ENCODE measurements at places on chromosomes 6 and 20.

DNA sequence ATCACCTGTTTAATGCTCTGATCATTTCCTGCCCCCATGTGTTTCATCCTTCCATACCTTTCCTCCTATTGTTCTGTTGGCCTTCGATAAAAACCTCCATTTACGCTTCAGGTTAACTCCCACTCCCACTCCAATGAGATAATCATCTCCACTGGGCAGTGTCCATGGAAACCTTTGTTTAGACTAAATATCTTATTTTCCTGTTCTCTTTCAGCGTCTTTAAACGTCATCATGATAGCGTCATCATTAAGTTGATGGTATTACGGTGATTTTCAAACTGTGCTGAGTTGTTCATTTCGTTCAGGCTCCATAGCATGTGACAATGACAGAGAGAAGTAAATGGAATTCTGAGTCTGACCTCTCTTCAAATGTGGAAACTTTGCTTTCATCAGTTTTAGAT, 970.5 kb upstream of the SLC35B3 start:
- ATAC-seq, result no peak

DNA sequence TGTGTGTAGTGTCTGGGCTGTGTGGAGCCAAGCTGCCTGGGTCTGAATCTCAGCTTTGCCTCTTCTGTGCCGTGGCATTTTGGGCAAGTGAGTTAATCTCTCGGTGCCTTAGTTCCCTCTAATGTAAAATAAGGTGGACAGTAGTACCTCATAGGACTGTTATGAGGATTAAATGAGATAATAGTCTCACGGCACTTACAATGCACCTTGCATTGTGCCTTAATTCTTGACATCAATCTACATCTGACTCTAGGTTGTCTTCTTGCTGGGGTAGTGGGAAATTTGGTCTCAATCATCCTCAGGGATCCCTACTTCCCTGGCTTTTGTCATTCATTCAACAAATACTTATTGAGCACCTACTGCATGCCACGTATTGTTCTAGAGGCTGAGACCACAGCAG, 70.7 kb upstream of the ZNFX1 start:
- ATAC-seq, result no peak

DNA sequence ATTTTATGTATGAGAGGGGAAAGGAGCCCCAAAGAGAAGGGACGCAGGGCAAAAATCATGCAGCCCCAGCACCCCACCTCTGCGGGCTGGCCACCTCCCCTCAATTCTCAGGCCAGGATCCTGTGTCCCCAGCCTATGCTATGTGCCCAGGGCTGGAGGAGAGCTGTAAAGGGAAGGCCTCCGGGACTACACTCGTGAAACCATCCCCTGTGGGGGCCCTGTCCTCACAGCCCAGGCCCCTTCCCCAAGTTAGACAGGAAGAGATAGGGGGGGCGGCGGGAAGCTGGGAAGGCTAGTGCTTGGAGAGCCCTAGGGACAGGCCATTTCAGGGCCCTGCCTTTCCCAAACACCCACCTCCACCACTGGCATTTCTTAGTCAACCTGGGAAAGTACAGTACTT, 1.4 kb upstream of the COL11A2 start:
- no peak for ATAC-seq

- ATAC-seq, result no peak
Observed at GRCh38 chr20:46323557-46323956, 15.3 kb upstream of the CDH22 start.

GRCh38 chr20:57678340-57678739, 31.5 kb downstream of the PMEPA1 start:
- no peak for ATAC-seq

GRCh38 chr6:67563671-67564070, 1071.4 kb upstream of the ADGRB3 start:
- ATAC-seq, result no peak

DNA sequence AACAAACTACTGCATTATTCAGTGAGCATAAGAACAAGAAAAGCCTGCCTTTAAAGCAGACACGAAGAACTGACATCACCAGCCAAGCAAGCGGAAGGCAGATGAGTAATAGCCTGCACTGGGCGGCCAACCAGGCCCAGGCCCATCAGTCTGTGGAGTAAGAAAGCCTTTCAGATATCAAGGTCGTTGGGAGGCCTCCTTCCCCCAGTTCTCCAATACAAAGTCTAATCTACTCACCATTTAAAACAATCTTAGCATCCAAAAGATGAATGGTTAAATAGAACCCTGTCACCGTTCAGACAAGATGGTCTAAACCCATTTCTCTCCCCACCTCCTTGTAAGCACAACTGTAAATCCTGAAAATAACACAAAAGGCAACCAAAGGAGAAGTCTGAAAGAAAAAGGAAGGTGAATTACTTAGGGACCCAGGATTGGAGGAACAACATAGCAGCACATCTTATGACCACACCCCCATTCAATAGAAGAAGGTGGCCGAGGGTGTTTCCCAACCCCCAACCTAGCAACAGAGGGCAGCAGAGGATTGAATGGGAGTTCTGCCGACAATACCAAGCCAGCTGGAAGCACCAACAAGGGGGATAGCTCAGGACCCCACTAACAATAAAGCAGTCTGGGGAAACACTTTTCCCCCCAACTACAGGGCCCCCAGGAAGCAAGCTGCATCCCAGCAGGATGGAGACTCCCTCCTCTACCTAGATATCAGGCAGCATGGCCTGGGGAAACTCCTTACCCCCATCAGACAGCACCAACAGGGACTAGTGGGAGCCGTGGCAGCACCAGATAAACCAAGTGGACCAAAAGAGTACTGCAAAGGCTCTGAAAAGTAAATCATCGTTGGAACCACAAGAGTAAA, 67.9 kb downstream of the ZHX3 start:
- peak; percentile 89 for ATAC-seq

DNA sequence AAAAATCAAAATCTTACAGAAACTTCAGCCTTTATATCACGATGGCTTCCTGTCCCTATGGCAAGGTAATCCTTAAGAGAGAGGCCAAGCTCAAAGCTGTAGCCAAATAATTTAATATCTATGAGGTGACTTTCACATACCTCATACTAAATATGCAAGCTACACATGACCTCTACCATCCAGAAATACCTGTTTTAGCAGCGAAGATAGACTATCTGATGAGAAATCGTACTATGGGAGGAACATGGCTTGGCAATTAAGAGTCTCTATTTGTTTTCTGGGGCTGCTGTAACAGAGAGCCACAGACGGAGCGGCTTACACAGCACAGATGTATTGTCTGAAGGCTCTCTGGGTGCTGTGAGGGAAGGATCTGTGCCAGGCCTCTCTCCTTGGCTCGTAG, 31.0 kb upstream of the SALL4 start:
- no peak for ATAC-seq

GRCh38 chr6:21151119-21151518, 442.4 kb upstream of the SOX4 start:
- no peak for ATAC-seq

DNA sequence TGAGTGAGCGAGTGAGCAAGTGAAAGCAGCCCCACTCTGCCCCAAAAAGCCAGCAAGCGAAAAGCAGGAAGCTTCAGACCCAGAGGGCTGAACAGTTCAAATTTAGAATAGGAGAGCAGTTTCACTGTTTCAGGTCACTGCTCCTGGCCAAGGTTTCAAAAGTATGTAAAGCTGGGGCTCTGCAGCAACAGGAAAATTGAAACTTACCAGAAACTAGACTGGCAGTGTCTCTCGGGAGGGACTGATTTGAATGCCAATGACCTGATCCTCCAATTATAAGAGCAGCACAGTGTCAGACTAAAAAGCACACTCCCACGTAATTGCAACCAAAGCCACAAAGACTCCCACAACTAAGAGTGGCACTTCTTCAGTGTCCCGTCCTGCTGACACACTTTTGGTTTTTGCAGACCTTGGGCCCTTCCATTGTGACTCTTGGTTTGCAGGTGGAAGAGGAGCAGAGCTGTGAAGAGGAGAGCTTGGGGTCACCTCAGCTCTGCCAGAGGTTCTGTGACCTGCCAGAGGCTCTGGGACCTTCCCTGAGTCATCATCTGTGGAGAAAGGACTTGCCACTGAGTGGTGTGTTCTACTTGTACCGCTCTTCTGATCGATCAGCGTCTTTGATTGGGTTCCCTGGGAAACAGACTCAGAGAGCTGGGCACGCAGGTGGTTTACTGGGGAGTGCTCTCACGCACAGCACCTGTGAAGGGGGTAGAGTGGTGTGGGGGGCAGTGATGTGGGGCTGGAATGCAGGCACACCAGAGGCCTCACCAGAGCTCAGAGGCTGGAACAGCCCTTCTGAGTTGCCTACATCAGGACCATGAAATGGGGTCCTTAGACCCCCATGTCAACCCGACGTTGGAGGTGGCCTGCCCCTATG, 52.7 kb upstream of the PTGIS start:
- peak; percentile 93 for ATAC-seq

DNA sequence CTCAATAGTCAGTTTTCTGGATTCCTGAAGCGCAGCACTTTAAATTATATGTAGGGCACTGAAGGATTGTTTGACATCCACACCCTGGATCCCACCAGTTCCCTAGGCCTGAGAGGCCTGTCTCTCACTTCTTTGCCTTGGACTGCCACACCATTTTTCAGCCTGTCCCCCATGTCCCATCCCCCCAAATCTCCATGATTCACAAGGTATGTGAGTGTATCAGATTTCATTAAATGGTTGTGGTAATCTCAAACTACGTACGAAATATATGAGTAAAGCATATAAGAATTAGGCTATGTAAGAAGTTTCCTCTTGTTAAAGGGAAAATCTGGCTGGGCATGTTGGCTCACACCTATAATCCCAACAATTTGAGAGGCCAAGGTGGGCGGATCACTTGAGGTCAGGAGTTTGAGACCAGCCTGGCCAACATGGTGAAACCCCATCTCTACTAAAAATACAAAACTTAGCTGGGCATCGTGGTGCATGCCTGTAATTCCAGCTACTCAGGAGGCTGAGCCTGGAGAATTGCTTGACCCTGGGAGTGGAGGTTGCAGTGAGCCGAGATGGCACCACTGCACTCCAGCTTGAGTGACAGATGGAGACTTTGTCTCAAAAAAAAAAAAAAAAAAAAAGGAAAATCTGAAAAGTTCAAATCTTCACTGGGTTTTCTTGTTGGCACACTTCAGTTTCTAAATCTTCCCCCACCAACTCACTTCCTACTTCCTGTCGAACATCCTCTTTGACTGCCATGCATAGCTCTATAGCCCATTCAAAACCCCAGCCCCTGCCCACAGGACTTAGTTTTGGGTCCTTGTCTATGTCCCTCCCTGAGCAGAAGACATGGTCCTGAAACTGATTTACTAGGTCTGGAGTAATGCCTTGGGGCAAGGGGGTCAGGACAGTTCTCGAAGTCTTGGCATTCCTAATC, 97.3 kb upstream of the SHLD1 start:
- ATAC-seq, result peak; percentile 52

DNA sequence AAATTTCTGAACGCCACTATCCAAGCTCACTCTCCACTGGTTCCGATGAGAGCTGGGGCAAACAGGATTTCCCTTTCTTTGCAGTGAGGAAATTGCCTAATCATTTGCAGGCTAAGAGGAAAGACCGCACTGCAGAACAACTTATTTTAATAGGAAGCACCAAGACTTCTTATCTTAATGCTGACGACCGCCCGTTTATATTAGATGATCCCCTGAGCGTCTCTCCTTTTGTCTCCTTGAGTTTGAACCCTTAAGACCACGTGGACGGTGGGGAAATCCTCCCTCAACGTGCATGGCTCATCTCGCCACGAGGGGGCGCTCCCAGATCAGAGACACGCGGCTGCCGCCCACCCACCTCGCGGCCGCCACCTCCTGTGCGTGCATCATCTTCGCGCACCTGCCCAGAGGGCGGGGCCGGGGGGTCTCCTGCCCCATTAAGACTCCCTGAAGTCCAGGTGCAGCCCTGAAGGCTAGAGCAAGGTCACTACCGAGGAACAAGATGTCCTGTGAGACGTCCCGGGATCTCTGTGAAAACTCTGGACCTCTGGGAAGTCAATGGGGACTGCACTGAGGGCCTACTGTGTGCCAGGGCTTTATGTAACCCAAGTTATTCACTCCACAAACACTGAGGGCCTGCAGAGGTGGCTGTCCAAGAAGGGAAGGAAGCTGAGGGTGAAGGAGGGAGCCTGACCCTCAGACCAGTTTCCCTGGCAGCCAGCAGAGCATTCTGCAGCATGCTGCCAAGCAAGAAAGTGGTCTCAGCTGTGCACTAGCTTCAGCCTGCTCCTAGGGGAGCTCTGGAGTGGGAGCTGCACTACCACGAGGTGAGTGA, 28.1 kb downstream of the PDYN start:
- ATAC-seq, result peak; percentile 88

- ATAC-seq, result no peak
Observed at GRCh38 chr20:49675368-49676151, 38.1 kb downstream of the B4GALT5 start.

DNA sequence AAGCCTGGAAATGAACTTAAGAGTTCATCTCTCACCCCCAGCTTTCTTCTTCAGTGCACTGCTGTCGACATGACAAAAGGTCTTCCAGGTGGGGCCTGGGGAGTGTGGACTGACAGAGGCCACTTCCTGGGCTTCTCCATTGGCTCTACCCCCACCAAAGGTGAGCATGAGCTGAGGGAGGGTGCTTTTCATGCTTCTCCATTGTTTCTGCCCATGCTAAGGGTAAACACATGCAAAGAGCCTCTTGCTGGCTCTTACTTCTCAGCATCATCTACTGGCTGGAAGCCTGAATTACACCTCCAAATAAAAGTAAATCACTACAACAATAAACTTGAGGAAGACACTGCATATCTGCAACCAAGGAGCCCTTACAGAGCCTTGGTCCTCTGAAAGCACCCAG, 227.2 kb downstream of the EPM2A start:
- ATAC-seq, result no peak

- ATAC-seq, result no peak
Observed at GRCh38 chr20:51281521-51281920, 258.6 kb upstream of the KCNG1 start.

GRCh38 chr20:46060301-46060881, 29.4 kb downstream of the NCOA5 start:
- ATAC-seq, result peak; percentile 78

DNA sequence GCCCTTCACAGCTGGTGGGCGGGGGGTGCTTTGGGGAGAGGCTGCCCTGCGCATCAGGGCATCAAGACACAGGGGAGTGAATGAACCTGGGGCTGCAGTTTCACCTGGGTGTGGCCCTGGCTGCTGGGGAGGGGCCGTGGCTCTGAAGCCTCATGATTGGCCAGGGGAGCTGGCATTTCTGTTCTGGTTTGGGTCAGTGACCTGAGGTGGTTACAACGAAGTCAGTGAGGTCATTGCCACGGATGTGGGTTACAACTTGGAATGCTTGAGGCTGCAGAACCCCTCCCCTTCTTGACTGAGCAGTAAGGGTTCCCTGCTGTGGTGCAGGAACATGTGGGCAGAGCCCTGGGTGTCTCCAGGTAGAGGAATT, 3.0 kb downstream of the TCEA2 start:
- ATAC-seq, result peak; percentile 75

- ATAC-seq, result no peak
Observed at GRCh38 chr20:49515586-49515985, 33.1 kb upstream of the KCNB1 start.

DNA sequence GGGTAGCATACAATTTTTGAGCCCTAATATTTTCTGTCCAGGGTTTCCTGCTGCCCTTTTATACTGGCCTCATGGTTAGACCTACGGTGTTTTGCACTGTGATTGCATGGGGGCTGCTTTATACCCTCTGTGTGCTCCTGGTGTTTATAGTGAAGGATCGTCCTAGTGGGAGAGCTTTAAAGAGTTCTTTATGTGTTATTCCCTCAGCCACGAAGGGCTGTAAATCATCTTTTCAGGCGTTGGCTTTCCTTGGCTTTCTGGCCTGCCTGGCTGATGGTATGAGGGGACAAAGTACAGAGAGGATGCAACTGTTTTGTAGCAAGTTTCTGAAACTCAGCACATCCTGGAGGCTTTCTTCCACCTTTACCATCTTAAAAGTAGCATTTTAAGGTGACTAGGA, 464.3 kb downstream of the EPM2A start:
- no peak for ATAC-seq

GRCh38 chr6:46642928-46643751, 9.5 kb downstream of the CYP39A1 start:
- ATAC-seq, result no peak
